OCI-LY7 (cell line): ENCODE measurements at places on chromosomes 7 and 10.

DNA sequence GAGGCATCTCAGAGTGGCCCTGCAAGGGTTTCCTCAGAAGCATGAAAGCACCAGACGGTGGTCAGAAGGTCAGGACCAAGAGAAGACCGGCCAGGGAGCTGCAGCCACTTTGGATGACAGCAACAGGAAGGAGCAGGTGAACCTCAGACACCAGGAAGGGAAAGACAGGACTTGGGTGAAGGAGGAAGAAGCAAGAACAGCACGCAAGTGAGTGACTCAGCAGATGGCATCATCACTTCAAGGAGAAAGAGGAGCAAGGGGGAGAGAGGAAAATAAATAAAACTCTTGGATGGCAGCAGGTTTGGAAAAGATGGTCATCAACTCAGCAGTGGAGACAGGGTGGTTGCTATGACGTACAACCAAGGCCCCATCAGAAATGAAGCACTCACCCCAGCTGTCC is 31.6 kb downstream of the NCAPG2 start:
- no peak for DNase-seq

- no peak for DNase-seq
Observed at GRCh38 chr7:97218767-97219166, 101.3 kb downstream of the SDHAF3 start.

GRCh38 chr10:30742471-30742870 is 112.9 kb upstream of the LYZL2 start:
- DNase-seq, result peak; percentile 13

- no peak for DNase-seq
Observed at GRCh38 chr7:92043637-92044036, 90.6 kb downstream of the CYP51A1 start.

DNA sequence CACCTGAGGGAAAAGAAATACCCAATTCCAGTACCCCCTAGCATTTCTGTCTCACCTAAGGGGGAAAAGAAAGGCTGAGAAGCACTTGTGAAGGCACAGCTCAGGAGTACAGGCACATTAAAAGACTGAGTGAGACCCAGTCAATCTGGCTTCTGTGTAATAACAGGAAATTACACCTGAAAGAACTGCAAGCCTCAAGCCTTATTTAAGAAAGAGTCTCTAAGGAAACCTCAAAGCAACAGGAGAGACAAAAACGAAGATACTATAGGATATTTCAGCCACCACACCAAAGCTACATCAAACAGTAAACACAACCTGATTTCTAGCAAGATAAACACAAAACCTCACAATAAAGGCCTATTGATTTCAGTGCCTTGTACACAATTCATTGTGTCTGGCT is 69.6 kb upstream of the CDK1 start:
- DNase-seq, result no peak

DNA sequence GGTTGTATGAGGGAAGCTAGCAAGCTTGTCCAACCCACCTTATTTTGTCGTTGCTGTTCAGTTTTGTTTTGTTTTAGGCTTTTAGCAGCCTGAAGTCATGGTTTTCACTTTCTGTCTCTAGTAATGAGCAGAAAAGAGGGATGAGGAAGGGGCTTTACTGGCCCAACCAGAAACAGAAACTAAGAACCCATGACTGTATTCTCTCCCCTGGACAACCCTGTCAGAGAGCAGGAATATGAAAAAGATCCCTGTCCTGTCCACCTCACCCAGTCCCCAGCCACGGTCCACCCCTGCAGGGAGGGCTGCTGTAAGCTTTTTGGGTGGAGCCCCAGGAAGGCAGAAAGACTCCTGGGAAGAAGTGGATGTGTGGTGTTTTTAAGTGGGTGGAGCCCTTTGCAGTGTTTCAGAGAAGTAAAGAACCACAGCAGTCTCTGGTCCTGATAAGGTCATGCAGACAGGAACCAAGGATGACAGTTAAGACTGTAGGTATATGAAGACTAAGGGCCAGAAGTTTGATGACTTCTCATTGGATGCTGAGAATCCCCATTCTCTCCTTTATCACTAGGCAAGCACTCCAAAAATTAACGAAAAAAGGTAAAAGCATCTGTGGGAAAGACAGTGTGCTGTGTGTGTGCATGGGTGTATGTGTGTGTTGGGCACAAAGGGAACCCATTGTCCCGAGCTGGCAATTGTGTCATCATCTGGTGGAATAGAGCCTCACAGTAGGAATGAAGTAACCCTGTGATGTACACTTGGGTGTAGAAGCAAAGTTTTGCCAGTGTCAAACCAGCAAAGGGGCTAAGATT is 13.8 kb downstream of the MRPL32 start:
- DNase-seq, result peak; percentile 33

- no peak for DNase-seq
Observed at GRCh38 chr10:44422570-44423101, 37.7 kb upstream of the CXCL12 start.

GRCh38 chr10:89652806-89653370 is 7.8 kb upstream of the PANK1 start:
- no peak for DNase-seq

- DNase-seq, result no peak
Observed at GRCh38 chr10:124700293-124701037, 43.7 kb downstream of the FAM53B start.

GRCh38 chr7:44935016-44935415 is 43.8 kb downstream of the MYO1G start:
- DNase-seq, result no peak

DNA sequence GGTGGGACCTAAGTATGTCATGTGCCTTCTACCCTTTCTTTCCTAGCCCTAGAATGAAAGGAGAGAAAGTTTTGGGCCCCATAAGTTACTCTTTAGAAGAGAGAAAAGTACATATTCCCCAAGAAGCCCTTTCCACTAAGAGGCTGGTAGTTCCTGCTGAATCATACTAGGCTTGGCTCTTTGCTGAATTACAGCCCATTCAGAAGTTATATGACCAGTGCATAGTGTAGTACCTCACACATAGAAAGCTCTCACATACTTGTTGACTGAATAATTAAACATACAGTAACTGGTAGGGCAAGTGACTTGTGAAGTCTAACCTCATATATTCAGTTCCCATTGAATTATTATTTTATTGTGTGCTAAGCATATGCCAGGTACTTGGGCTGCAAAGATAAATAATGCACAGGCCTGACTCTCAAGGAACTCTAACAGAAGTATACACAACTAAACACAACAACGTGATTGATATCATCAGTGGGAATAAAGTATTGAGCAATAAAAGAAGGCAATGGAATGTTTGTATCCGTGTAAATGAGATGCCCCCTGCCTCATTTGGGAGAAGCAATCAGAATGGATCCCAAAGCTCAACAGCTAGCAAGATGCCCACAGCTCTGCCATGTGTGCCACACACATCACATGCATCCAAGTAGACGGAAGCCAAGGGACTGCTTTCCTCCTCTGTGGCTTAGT is 38.9 kb upstream of the UBN2 start:
- DNase-seq, result no peak

GRCh38 chr10:16843252-16843870 is 26.1 kb upstream of the RSU1 start:
- peak; percentile 80 for DNase-seq

- peak; percentile 14 for DNase-seq
Observed at GRCh38 chr10:93461109-93461806, 20.9 kb downstream of the MYOF start.

DNA sequence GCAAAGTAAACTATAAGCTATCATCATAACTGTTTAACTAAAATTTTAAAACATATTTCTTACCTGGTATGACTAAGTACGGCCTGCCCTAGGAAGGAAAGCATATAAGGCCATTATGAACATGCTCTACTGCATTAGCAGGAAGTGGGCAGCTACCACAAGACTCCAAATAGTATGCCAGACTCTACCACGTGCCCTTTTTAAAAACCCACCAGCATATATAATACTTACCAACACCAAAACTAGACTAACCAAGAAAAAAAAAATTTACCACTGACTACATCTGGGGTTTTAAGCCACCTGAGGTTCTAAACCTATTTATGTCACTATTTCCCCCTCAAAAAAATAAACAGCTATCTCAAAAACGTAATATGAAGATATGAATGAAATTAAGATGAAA is 30.1 kb downstream of the NUDCD3 start:
- peak; percentile 89 for DNase-seq

- no peak for DNase-seq
Observed at GRCh38 chr7:27999829-28000228, 180.8 kb downstream of the JAZF1 start.
